ENCODE measurements at places on chromosomes 5 and 9.
A peak's percentile ranks its signal among the peaks of the same experiment; 100 is the strongest.

- no peak for DNase-seq
Measured at GRCh38 chr5:33513462-33514185, 72.9 kb downstream of the TARS1 start.

- peak; percentile 92 for DNase-seq
Measured at GRCh38 chr9:136885950-136886578, at the start of gene TRAF2. Gene TRAF2, plus strand, starts transcription at chr9:136886516. Its CDS starts 12,225 bp downstream, at chr9:136898741.

DNA sequence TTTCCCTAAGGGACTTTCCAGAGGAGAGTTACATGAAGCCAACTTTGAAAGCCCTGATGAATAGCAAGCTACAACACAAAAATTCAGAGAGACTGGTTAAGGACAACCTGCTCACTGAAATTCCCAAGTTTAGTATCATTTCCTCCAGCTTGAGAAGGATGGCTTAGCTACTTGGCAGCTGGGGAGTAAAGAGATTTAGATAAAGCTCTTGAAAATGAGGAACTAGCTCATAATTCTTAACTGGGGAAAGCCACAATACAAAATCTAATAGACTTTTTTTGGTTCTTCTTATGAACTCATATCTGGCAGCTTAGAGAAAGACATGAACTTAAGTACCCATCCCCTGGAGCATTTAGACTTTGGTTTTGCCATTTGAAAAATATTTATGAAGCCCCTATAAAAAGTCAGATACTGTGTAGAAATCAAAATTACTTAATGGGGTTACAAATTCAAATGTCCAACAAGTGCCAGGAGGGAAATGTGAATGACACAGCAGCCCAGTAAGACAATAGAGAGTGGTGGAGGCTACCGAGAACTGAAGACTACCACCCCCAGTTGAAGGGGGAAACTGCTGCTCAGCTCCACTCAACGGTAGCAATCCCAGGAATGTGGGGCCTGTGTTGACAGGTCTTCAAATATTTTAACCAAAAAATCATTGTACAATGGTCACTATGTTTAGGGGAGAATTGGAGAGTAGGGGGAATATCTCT is 79.4 kb upstream of the ADRB2 start:
- DNase-seq, result no peak

- DNase-seq, result no peak
Measured at GRCh38 chr5:164013077-164013670, 507.8 kb downstream of the MAT2B start.

GRCh38 chr5:177314376-177315342 is 3.0 kb upstream of the MXD3 start:
- DNase-seq, result no peak

- DNase-seq, result no peak
Measured at GRCh38 chr9:125494653-125494915, 212.4 kb downstream of the MAPKAP1 start.

DNA sequence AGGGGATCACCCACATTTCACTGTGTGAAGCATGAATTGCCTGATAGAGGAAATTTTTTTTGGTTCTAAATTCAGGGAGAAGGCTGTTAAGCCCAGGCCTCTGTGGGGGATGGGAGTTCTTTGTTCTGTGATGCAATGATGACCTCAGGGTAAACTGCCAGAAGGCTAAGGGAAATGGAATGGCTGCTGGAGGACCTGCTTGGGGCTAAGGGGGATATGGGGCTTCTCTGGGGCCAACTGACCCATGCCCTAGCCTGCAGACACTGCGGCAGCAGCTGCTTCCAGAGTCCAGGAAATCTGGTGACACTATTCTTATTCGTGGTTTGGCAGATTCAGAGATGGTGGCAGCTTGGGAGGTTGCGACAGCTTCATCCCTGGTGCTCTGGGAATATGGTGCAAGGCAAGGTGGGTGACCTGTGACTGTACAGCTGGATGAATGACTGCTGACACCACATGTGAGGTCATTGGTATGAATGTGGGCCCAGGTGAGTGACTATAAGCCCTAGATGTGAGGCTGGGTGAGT is 30.3 kb downstream of the VCP start:
- no peak for DNase-seq

- no peak for DNase-seq
Measured at GRCh38 chr9:15253786-15254185, 53.2 kb downstream of the TTC39B start.

DNA sequence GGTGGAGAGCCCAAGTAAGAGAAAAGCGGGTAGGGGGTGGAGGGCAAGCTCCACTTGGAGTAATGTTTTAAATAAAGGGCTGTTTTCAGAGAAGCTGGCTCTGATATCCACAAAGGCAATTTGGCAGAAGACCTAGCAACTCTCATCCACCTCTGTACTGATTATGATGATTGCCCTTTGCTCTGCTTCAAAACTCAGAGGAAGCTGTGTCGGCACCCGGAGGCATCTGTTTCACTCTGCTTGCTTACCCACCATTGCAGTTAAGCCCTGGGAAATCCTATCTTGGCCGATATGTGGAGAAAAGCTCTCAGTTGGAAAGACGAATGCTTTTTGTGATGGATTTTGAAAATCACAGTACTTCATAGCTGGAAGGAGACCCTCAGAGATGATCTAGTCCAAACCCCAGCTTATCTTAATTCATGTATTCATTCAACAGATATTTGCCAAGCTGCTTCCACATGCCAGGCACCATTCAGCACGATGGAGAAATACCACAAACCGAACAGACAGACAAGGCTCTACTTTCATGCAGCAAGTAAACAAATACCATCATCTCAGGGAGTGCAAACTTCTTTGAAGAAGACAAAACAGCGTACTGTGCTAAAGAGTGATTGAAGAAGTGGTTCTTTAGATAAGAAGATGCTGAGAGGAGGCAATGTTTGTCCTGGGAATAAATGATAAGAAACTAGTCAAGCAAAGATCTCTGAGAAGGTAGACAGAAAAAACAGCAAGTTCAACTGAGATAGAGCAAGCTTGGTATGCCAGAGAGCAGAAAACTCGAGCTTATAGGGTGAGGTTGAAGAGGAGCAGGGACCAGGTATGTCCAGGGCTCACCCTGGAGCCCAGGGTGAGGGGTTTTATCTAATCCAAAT is 140.4 kb upstream of the SPDL1 start:
- no peak for DNase-seq

DNA sequence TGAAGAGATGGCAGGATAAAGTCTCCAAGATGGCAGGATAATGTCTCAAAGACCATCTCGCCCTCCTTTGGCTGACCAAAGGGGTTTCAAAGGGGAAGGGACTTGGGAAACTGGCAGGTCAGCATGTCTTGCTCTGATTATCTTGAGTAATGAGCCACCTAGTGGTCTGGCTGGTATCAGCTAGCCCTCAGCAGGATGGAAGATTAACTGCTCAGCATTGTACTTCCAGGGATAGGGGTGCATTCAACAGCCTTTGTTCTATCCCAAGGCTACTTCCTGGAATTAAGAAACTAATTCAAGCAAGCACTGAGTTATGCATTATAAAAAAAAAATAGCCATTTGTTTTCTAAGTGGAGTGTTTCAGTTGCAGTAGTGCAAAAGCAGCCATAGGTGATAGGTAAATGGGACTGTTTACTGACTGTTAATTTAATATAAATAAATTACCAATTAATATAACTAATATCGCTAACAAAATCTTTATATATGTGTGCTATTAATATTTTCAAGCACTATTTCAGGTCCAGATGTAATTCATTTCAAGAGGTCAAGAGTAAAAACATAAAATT is 555.5 kb downstream of the CDH9 start:
- no peak for DNase-seq

GRCh38 chr5:53169933-53170332 is 60.4 kb upstream of the MOCS2 start:
- DNase-seq, result no peak

DNA sequence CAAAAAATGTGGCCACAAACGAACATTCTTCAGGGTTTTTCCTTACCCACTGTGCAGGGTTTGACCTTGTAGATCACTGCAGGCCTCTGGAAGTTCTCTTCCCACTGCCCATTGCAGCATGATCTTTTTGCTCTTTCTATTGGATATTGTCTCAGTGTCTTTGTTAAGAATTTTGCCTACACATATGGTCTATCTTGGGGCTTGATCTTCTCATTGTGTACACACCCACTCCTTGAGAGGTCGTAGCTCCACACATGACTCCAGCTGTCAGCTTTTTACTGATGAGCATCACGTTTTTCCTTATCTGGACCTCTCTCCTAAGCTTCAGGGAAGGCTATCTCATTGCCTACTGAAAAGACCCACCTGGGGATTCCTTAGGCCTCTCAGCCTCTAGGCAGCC is 3.0 kb upstream of the GLRX start:
- no peak for DNase-seq

- no peak for DNase-seq
Measured at GRCh38 chr5:157559301-157559700, 16.3 kb downstream of the ADAM19 start.

GRCh38 chr9:114386886-114387679 is 699 bp downstream of the AKNA start:
- no peak for DNase-seq

DNA sequence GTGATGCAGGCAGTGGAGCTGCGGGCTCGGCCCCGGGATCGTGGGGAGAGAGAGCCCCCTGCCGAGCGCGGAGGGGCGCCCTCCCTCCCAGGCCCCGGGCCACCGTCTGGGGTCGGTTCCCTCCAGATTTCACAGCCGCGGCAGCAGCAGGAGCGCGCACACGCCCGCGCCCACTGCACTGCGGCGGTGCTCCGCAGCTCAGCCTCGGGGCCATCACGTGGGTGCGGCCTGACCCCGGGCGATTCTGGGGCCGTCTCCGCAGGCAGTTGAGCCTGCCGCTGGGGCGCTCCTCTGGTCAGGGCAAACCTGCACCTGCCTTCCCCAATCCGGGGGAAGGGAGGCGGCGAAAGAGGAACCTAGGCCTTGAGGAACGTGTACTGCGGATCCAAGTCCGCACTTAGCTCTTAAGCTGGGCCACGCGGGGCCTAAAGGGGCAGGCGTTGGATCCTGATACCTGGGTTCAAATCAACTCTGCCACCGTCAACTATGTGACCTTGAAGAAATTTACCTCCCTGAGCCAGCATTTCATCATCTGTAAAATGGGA is 9.4 kb upstream of the DELE1 start:
- no peak for DNase-seq
